M059J (cell line): ENCODE measurements at places on chromosomes 1 and 21.

GRCh38 chr1:36183309-36183856, 27.4 kb downstream of the MAP7D1 start:
- DNase-seq: peak; percentile 51

DNA sequence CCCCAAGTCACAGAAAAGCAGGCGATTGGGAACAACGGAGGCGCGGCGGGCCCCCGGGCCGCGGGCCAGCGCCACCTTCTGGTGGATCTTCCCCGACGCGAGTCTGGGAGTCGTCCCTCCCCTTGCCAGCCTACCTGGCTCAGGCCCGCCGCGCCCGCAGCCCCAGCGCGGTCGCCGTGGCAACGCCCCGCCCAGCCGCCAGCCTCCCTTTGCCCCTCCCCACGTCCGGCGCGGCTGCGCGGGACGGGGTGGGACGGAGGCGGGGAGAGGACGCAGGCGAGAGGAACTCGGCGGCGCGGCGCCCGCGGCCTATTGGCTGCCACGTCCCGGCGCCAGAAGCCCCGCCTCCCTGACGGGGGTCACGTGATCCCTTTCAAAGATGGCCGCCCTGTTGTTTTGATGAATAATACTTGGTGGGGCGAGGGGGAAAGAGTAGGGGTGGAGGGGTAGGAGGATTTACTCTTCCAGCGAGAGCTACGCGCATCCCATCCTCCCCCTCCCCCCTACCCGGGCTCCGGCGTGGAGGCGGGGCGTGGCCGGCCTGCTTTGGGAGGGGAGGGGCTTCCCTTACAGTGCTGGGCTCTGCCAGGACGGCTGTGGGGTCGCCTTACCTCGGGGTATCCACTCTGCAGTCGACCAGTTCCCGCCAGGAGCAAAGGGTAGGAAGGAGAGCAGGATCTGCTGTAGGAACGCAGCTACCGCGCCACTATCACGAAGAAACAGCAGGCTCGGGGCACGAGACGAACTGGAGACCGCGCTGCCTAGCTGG, at the start of gene UBE4B:
UBE4B (plus strand) TSS at position 369 of the 769 bp plus-strand sequence. CDS start 713 bp downstream, outside the sequence.
- peak; percentile 97 for DNase-seq

GRCh38 chr21:35458405-35458804, 409.3 kb upstream of the RUNX1 start:
- DNase-seq: no peak

DNA sequence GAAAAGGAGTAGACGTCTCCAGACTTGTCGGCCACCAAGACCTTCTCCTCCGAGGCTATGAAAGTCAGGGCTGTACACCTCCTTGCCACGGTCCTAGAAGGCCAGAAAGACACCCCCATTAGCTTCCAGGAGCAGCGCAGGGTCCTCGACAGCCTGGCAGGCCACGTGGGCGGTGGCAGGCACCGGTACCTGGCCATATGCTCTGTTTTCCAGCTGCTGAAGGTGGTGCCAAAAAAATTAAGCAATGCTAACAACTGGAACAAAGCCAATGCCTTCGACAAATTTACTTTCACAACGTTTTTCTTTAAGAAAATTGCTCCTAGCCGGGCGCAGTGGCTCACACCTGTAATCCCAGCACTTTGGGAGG, 15.9 kb downstream of the WDR4 start:
- no peak for DNase-seq
